ENCODE measurements at places on chromosomes 16 and 17. TPM values are rescaled to one million over a fixed set of nuclear protein-coding genes. Genes with fewer than 3 reads are reported as not detected.

The GUCY2D gene
- 0.81 TPM for total RNA-seq

The PRRT2 gene
- total RNA-seq: 10.6 TPM

The SIAH1 gene
- total RNA-seq: 29.7 TPM

The VMO1 gene
- total RNA-seq: 0.89 TPM

The CCL4 gene
- total RNA-seq: 6.1 TPM

The KRTAP3-2 gene
- not detected for total RNA-seq

- no peak for DNase-seq
Observed at GRCh38 chr17:62178579-62178978, 113.5 kb upstream of the MED13 start.

DNA sequence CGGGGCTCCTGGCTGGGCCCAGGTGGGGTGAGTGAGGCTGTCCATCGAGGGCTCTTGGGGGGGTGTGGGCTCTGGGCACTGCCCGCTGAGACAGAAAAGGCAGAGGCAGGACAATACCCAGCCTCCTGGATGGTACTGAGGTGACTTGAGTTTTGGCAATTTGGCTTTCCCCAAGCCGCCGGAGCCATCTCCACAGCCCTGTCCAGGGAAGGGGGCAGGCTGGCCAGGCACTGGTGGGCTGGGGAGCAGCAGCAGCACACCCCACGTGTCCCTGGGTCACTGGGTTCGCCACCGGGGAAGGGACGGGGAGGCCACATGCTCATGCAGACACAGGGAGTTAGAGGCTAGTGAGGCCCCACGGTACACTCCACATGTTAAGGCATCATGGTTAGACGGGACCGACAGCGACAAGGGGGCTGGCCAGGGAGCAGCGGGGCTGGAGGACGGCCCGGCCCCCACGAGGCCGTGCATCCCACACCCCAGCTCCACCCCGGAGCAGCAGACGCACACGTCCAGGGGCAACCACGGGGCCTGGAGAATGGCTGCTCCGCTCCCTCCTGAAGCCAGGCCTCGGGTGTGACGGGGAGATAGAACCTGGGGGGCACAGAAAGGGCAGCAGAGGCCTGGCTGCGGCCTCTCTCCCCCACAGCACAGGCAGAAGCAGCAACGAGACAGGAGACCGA is 3.0 kb downstream of the ARHGDIA start:
- DNase-seq: no peak

GRCh38 chr17:62790564-62790986 is 17.5 kb downstream of the MARCHF10 start:
- DNase-seq: no peak

- DNase-seq: no peak
Observed at GRCh38 chr17:68776451-68776850, 175.3 kb upstream of the FAM20A start.

DNA sequence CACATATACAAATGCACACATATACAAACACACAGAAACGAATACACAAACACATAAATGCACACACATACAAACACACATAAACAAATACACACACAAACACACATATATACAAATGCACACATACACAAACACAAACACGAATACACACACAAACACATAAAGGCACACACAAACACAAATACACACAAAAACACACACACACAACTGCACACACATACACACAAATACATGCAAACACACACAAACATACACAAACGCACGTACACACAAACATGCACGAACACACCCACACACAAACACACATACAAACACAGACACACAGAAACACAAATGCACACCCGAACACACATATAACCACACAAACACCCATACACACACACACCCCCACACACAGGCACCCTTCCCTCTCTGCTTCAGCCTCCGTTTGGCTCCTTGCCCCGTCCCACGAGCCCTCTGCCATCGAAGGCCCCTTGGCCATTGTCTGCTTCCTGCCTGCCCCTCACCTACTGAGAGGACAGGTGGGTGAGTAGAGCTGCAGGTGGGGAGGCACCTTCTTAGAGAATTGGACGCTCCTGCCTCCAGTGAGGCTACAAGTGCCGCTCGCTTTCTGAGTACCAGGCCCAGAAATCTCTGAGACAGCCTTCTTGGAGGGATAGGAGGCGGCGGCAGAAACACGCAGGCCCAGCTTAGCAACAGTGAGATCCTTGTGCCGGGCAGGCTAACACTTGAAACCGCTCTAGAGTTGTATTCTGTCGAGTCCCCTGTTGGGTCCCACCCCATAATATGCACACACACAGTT is 331.2 kb downstream of the FOXL1 start:
- no peak for DNase-seq

DNA sequence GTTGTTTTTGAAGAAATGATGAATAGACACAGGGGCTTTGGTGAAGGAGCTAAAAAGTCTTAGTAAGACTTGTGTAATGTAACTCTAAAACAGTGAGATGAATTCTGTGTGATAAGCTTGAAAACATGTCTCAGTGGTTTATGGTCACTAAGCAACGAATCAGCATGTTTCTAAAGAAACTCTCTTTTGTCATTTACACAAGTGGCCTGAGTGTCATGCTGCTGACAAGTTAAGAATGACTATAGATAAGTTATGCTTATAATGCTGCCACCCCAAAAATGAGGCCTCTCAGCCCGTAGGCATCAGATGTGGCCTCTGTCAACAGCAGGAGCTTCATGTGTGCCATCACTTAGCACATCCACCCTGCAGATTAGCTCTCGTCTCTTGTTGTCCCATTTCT is 8.7 kb downstream of the COX10 start:
- DNase-seq: no peak

- DNase-seq: no peak
Observed at GRCh38 chr16:89095491-89095951, 1.9 kb downstream of the ACSF3 start.

- DNase-seq: no peak
Observed at GRCh38 chr16:27698266-27698665, 148.3 kb downstream of the KATNIP start.

- DNase-seq: no peak
Observed at GRCh38 chr17:34099859-34100515, 155.1 kb upstream of the CCL2 start.

All from ureter (tissue), 1 donor.